ENCODE measurements at places on chromosomes 1 and 21.

GRCh38 chr21:44371596-44371995 is 18.2 kb downstream of the TRPM2 start:
- no peak for DNase-seq

DNA sequence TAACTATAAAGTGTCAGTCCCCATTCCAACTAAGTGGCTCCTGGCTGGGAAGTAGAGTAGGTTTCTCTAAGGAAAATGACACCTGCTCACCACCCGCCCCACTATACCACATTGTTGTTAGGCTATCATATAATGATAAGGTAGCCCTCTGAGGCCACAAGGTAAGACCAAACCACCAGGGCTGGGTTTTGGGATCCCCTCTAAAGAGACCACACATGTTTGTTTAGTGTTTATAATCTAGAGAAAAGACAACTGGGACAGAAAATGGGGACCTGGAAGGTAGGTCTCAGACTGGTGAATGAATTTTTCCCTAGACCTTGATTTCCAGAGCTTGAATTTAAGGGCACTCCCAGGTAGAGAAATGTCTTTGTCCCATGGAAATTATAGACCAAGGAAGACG is 15.2 kb downstream of the AKIRIN1 start:
- no peak for DNase-seq

DNA sequence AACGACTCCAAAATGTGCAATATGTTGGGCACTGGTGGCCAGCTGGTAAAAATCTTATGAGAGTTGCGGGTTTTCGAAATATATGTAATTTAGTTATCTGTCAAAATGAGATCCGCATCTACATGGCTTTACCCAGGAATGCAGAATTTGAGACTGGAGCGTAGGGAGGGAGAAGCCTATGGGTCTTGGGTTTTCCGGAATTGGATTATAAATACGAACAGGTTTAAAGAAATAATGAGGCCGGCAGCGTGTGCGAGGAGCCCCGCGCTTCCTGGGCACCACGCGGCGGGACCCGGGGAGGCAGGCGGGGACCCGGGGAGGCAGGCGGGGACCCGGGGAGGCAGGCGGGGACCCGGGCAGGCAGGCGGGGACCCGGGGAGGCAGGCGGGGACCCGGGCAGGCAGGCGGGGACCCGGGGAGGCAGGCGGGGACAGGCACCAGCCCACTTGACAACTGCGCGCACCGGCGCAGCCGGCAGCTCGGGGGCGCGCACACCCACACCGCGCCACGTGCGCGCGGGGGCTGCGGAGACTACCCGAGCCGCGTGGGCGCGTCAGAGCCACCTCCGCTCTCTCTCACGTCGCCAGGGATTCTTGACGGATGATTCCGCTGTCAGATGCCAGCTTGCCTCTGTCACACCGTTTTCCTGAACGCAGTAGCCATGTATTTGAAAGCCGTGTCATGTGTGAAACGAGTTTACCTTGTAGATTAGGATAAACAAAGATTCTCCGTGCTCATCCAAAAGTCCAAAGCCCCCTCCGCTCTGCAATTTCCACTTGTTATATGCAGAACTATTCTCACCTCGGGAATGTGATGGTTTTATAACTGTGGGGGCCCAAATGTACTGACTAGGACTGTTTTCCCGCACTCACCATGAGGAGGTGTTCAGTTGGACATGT is 54.3 kb upstream of the HNRNPU start:
- peak; percentile 54 for DNase-seq

DNA sequence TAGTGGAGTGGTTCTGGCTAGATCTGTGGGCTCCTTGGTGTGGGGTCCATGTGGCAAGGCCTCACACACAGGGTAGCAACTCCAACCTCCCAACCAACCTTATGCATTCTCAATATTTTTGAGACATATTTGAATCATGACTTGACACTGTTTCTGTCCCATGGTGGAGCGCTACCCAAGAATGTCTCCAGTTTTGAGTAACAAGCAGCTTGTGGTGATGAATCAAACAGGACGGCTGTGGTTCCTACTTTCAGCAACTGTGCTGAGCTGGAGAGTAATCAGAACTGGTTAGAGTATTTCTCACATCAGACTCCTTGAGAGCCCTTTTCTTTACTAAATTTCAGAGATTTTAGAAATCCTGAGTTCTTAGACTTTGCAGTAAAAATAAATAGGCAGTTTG is 3.1 kb downstream of the LCE3D start:
- DNase-seq: no peak

DNA sequence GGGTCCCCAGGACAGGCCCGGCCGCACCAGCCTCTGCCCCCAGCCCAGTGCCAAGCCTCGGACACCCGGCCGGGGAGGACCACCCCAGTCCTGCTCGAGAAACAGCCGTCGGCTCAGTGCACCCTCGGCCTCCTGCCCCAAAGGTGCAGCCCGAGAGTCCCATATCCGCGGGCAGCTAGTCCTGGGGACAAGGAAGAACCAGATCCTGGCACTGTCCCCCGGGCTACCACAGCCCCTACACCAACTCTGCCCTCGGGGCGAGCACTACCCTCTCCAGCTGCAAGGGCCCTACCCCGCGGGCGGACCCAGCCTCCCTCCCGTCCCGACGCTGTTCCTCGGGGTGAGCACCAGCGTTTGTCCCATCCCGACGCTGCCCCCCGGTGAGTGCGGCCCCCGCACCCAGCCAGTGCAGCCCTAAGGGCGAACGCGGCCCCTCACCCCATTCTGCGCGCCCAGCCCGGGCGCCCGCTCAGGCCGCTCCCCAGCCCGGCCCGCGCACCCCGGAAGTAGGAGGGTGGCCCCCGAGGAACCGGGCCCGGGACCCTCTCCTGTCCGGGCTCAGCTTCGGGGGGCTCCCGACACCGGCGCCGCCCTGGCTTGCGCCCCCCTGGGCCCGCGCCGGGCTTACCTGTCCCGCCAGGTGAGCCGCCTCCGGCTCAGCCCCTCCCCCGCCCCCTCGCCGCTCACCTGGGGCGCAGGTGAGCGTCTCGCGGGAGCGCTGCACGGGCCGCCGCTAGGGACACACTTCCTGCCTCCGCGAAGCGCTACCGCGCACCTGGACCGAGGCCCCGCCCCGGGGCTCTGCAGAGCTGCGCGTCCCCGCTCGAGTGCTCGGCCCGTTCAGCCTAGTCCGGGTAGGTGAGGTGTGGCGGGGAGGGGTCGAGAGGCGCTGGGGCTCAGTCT is at the start of gene KDF1:
Gene KDF1 (minus strand): TSS at position 747 of the 903 bp plus-strand sequence. CDS start 8,088 bp downstream, outside the sequence.
- peak; percentile 33 for DNase-seq

- no peak for DNase-seq
Measured at GRCh38 chr1:46948629-46949416, 7.5 kb upstream of the CYP4A11 start.

Data from stimulated activated naive CD4-positive, alpha-beta T cell treated with Interleukin-2 at 50 U/mL for 16 hours (primary cell).